Pulmonary artery endothelial cell (primary cell): ENCODE measurements at places on chromosomes 11 and 22.

- DNase-seq, result no peak
These were observed 10.8 kb downstream of the DHCR7 start for GRCh38 chr11:71437399-71437798.

- no peak for DNase-seq
These were observed 4.6 kb downstream of the C11orf71 start for GRCh38 chr11:114395736-114396135.

- no peak for DNase-seq
These were observed 21.9 kb upstream of the VWA5A start for GRCh38 chr11:124093330-124093729.

DNA sequence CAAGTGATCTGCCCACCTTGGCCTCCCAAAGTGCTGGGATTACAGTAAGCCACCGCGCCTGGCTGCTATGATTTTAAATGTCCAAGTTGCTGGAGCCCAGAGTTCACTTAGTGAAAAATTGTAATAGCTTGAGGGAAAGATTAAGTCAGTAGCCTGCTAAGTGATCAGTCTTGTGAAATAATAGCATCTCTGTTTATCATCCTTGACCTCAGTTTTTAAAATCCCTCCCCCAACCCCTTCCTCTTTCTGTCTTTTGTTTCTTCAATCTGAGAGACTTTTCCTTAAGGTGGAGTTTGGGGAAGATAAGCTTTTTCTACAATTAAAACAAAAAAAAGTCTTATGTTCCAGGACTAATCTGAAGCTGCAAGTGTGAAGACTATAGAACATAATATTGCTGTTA lies 6.4 kb downstream of the HIPK3 start:
- no peak for DNase-seq

DNA sequence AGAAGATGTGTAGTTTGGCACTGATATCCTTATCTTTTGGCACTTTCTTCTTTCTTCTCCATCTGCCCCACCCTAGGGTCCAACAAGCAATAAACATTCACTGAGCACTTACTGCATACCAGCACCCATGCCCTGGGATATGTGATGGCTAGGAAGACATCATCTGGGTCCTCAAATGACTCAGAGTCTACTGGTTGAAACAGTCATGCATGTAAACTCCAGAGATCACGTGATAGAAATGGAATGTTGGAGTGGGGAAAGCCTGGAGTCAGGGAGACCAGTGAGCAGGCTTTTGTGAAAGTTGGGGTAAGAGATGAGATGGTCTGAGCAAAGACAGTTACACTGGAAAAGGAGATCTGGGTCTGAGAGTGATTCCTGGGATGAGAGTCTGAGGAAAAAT lies 724.9 kb upstream of the TENM4 start:
- no peak for DNase-seq

DNA sequence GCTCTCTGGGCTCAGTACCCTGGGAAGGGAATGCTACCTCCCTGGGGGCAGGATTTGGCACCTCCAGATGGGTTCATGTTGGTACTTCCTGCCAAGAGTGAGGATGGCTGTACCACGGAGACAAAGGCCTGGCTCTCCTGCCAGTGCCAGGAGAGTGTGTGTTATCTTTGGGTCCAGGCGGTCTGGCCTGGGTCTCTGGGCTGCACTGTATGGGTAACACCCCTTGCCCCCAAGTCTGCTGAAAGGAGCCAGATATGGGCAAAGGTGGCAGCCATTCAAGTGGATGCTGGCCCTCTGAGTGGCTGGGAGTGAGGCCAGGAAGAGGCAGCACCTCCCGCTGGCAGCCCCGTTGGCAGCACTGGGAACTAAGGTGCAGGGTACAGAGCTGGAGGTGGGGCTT lies 91.5 kb downstream of the NECTIN1 start:
- DNase-seq, result no peak
